ENCODE measurements at places on chromosomes 6 and 20.

DNA sequence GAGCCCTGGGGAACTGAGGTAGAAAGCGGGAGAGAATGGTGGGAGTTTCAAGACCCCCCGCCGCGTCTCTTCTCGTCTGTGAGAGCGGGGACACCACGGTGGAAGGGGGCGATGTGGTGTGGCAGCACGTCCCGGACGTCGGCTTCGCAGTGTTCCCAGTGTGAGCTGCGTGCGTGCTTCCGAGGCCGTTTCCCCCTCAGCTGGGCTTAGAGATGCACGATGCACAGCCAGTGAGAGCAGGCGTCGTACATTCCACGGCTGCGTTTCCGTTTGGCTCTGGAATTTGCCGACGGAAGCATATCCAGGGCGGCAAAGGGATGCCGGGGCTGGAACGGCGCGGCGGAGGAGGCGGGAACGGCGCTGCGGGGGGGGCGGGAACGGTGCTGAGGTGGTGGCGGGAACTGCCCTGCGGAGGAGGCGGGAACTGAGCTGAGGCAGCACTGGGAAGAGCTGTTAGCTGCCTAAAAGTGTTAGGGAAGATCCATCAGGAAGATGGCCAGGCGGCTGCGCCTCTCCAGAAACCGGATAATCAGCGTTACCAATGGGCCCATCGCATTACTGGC, 37.7 kb downstream of the KIF25 start:
- DNase-seq: peak; percentile 45

DNA sequence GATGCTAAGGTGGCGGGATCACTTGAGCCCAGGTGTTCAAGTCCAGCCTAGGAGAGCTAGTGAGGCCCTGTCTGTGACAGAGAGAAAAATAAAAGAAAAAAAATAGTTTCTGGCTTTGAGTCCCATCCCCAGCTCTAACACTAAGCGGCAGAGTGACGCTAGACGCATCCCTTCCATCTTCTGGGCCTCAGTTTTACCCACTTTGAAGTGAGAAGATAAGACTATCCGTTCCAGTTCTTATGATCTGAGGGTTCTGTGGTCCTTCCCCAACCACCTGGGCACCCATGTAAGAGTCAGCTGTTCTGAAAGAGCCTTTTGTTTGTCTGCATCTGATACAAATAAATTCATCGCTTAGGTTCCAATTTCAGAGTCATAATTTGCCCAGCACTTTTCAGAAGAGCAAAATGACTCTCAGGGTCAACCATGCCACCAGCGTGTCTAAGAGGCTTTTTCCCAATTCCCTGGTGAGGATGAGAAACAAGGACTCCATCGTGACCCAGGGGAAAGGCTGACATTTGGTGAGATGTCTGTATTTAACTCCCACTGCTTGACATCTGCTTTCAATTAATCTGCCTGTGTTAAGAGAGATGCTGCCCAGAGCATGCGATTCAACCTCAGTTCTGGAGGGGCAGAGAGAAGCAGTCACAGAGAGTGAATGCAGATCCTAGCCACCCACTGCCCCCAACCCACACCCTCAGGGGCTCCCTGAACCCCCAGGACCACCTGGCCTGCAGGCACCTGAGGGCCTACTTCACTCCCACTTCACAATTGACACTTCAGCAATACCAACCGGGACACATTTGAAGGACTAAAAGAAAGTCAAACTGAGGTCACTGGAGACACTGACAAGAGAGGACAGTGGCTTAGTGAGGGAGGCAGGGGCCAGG, 131.6 kb upstream of the TOP1 start:
- DNase-seq: no peak

DNA sequence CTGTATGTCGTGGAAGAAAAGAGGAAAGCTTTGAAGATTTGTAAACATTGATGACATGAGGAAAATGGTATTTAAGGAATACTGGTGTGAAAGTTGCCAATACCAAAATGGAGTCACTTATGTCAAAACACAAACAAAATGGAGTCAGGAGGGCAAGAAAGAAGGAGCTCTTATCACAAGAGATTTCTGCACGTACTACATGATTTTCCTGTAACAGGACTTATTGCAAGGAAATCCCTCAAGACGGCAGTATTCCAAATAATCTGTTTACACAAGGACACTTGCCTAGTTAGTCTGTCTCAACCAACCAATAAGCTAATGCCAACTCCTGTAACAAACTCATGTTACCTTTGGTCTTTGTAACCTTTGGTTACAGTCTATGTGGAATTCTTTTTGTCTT, 29.8 kb downstream of the SLC2A12 start:
- no peak for DNase-seq

DNA sequence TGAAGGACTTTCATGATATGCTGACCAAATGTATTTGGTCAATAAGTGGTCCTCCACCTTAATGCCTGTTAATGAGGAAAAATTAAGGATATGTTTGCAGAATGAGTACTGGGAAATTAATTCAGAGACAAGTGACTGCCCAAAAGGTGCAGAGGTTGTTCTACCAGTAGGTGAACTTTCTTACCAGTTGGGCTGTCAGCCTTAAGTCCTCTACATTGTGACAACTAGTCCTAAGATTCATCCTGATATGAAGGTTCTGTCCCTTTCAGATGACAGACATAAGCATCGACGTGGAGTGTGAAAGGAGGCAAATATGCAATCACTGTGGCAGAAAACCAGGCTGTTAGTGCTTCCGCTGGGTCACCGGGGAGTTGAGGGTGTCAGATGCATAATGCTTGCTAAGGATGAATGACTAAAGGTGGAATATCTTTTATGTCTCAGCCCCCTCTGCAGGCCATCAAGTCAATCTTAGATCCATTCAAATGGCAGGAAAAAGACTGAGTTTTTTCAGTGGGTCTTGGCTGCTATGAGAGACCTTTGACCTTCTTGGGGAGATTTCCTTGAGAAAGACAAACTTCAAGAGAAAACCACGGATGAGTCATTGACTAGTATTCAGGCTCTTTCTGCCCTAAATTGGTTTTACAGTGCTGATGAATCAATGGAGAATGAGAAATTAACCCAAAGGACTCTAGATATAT, 226.0 kb downstream of the TPBG start:
- DNase-seq: peak; percentile 23

- DNase-seq: no peak
Observed at GRCh38 chr6:15027472-15027871, 218.4 kb upstream of the JARID2 start.

DNA sequence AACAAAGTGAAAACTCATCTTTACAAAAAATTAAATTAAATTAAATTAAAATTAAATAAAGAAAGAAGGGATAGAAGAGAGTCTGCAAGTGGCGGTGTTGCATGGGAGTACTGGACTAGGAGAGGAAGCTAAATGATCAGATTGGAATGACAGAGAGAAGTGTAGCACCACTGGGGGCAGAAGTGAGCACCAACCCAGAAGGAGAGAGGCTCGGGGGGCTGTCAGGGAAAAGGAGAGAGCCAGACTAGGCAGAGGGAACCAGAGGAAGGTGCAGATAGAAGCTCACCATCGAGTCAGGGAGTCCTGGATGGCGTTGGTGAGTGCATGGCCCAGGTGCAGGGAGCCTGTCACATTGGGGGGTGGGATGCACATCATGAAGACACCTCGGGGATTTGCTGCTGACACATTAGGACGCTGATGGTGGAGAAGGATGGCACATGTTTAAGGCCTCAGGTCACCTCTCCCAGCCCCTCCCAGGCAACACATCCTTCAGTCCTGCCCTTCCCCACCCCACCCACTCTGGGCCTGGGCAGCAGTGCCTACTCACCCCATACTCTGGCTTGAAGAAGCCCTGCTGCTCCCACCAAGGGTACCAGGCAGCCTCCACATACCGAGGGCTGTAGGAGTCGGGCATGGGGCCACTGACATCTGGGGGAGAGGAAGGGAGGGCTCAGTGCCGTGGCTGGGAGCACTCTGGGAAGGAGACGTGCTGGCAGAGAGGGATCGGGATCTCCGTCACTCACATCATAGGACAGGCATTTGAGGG, 4.0 kb downstream of the VARS1 start:
- peak; percentile 84 for DNase-seq

- DNase-seq: no peak
Observed at GRCh38 chr20:63697357-63697867, 960 bp downstream of the TNFRSF6B start.

GRCh38 chr6:31125162-31125561, 4.9 kb upstream of the CDSN start:
- DNase-seq: peak; percentile 63

GRCh38 chr6:36717871-36718540, 20.4 kb downstream of the RAB44 start:
- no peak for DNase-seq

DNA sequence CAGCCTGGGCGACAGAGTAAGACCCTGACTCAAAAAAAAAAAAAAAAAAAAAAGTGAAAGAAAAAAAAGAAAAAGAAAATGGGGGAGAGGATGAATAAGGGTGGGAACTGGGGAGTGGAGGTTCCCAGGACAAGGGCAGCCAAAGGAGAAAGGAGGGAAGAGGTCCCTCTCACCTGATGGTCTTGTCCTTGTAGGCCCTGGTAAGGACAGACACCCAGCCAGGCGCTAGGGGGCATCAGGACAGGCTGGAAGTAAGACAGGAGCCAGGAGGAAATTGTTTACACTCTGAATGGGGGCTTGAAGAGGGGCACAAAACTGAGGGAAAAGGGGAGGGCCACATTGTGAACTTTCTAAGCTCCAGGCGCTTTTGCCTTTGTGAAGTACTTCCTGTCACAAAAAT, 2.3 kb upstream of the ALDH5A1 start:
- no peak for DNase-seq

GRCh38 chr20:43909720-43910119, 4.9 kb upstream of the TOX2 start:
- no peak for DNase-seq

DNA sequence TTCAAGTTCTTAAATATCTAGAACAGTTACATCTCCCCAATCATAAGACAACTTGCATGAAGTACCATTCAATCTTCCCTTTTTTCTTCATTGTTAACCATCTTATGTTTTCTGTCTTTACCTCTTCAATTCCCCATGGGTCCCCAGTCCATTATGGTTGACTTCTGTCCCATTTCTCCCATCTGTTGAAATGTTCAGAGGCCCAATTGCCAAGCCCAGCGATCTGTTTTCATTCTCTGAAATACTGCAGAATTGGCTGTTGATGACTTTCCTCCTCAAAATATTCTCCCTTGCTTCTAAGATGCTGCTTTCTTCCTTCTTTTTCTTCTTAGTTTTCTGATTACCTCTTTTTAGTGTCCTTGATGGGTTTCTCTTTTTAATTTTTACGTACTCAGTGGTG, 26.0 kb downstream of the DSTN start:
- no peak for DNase-seq

- no peak for DNase-seq
Observed at GRCh38 chr6:131821010-131821807, 13.4 kb downstream of the ENPP1 start.

GRCh38 chr20:50409495-50409894, 100.7 kb upstream of the PTPN1 start:
- no peak for DNase-seq

DNA sequence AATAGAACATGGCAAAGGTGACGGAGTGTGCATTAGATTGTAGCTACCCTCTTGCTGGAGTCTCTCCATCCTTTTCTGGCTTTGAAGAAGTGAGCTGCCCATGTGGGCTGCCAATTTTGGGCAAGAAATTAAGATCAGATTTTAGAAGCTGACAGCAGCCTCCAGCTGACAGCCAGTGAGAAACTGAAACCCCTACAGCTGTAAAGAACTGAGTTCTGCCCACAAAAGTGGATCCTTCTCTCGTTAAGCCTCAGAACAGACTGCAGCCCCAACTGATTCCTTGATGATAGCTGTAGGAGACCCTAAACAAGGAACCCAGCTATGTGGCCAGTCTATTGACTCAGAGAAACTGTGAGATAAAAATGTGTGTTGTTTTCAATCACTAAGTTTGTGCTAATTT, 134.1 kb downstream of the CD109 start:
- DNase-seq: no peak

GRCh38 chr6:290111-290922, 2.0 kb upstream of the DUSP22 start:
- no peak for DNase-seq

- no peak for DNase-seq
Observed at GRCh38 chr6:62974452-62974851, 236.8 kb upstream of the FKBP1C start.

DNA sequence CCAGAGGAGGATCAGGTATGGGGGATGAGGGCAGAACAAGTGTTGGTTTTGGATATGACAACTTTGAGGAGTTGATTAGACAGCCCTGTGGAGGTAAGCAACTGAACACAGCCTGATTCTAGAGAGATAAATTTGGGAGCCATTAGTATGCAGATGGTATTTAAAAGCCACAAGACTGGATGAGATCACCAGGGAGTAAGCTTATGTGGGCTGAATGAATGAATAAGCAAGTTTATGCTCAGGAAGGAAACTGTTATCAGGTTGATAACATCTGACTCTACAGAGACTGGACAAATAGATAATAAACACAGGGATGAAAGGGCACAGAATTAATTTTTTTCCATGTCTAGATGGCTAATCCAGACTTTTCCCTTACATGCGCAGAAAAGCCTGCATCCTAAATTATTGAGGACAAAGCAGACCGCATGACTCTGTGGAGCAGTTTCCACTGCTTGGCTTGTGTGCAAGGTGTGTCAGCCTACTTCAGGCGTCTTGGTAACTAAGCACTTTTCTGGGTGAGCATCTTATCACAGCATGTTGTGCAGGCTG, 150.6 kb downstream of the GJA10 start:
- DNase-seq: no peak

- DNase-seq: no peak
Observed at GRCh38 chr6:63904650-63905248, 269.1 kb downstream of the PHF3 start.

DNA sequence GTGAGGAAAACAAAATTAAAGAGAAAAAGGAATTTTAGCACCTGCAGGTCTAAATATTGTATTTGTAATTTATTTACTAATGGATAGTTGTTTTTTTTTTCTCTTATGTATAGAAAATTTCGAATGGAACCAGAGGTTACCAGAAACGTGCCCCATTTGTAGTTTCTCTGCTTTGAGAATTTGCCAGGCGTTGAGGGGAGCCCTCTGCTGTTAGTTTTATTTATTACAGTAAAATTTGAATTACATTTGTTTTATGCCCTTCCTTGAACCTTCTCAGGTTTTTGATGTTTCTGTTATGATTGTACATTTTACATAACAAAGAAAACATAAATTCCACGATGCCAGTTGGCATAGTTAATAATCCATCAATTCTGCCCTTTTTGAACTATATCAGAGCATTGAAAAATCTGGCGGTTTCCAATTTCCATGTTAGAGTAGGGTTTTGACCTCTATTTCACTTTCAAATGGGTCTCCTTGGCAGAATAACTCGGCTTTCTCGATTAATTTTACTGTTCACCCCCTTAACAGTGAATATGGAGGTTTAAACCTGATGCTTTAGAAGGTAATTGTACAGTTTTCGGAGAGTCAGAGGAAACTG, 35.1 kb upstream of the RFPL4B start:
- no peak for DNase-seq

GRCh38 chr6:42393339-42393738, 58.4 kb downstream of the TRERF1 start:
- DNase-seq: no peak

GRCh38 chr6:89368107-89368506, 15.6 kb upstream of the UBE2J1 start:
- peak; percentile 81 for DNase-seq

DNA sequence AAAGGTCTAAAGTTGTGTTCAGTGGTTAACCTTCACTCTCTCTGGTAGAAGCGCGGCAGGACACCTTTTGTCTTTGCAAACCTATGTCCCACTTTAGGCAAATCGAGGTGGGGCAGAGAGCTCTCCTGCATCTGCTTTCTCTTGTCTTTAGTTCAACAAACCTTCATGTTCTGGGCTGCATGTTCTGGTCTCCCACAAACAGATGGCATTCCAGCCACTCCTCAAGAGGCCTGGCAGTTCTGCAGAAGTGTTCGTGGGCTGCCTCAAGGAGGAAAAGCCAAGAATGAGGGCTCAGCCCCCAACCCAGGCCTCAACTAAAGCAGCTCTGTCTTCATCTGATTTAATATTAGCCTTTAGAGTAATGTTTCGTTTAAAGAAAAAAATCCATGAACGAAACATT, 82.2 kb downstream of the SOD2 start:
- DNase-seq: no peak

Measured in stomach (tissue), 19 donors.